Mucosa of gallbladder (tissue), 1 donor: ENCODE measurements at places on chromosomes 2 and 18.

- no peak for DNase-seq
Measured at GRCh38 chr2:38810488-38810887, 32.5 kb downstream of the GEMIN6 start.

DNA sequence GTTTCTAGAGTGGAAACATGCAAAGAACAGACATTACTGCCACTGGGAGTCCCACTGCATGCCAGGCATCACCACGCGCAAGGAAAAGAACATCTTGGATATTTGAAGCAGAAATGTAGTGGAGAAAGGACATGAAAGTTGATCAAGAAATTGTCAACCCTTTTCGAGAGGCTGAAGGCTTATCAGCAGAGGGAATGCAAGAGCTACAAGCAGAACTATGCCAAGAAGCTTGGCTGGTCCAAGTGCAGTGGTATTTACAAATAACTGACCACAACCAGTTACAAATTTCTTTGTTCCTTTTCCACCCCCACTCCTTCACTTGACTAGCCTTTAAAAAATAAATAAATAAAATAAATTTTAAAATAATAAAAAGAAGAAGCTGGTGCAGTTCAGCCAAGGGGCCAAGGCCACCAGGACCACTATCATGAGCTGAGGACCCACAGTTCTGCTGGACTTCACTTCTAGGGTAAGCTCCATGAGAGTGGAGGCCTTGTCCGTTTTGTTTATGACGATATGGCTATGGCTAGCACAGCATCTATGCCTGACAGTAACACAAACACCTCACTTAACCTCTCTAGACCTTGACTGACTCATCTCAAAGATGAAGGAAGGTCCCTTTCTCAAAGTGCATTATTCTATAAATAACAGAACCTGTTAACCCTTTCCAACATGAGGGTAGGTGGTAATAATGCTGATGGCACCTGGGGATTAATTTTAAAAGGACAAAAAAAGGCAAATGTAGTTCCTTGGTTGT is 20.9 kb downstream of the MARCHF4 start:
- DNase-seq: no peak

- DNase-seq: no peak
Measured at GRCh38 chr2:52821631-52822030, 946.0 kb upstream of the CHAC2 start.

DNA sequence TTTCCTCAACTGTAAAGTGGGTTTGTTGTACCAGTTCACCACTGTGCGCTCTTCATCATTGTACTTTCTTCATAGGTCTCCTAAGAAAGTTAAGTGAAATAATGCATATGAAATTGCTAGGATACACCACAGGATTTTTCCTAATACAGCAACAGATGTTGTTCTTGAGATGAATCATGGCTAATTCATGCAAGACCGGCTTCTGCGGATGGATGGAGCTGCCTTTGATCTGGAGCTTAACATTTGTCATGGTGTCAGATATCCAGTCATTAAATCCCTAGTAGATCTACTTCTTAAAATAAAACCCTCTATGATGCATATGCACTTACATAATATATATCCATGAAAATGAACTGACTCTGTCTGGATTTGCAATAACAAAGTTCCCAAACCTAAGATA is 114.1 kb downstream of the COL6A3 start:
- no peak for DNase-seq

GRCh38 chr2:30306522-30306921 is 75.2 kb downstream of the LBH start:
- no peak for DNase-seq

DNA sequence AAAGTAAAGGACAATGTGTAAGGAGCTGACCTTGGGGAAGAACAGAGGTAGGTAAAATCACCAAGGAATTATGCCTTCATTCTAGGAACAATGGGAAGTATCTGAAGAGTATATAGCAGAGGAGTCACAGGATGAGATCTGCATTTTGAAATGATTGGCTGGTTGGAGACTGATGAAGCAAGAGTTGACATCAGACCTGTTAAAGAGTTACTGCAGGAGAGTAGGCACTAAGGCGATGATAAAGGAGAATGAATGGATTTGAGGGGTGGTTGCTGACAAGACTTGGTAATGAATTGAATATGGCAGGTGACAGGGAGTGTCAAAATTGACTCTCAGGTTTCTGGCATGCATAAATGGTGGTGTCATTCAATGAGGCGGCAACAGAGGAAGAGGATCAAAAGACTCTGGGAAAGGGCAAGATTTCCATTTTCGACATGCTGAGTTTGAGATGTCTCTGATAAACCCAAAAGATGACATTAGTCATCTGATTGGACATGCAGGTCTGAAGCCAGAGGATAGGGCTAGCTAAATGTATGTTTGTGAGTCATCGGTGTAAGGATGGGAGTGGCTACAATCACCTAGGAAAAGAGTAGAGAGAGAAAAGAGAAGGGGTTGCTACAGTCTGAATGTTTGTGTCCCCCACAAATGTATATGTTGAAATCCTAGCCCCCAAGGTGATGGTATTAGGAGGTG is 236.5 kb downstream of the DYM start:
- no peak for DNase-seq

- DNase-seq: no peak
Measured at GRCh38 chr2:236525411-236525997, 44.1 kb upstream of the ACKR3 start.

GRCh38 chr2:15527074-15527739 is 33.9 kb downstream of the NBAS start:
- no peak for DNase-seq

- DNase-seq: no peak
Measured at GRCh38 chr2:152499896-152500735, 165.1 kb downstream of the FMNL2 start.

DNA sequence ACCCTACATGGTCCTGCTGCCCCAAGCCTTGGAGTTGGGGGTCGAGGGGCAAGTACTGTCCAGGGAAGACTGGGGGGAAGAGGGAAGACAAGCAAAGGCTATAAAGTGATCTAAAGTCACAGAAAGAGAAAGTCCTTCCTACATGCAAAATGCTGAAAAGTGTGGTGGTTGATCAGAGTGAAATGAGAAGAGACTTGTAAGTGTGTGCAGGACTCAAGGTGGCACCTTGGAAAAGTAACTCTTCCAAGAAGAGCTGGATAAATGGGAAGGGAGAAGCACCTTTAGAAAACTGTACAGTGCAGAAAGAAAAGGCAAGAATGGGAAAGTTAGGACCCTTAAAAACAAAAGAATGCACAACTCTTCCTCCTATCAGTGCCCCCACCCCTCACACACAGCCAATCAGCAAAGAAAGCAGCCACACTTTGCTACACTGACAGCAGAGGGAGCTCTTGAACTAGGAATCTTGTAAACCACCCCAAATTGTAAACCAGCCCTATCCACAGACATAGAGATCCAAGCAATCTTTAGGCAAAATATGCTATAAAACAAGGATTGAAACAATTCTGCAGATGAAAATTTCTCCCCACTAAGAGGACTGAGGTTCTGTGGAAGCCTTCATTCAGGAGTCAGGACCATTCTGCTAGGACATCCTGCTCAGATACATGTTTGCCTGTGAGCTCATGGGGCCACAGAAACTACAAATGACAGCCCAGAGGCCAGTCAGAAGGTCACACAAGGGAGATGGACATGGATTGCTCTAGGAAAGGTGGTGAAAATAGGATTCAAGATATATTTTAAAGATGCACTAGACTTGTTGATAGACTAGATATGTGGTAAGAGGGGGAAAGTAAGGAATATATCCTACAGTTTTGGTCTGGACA is 146.4 kb downstream of the FTCDNL1 start:
- peak; percentile 14 for DNase-seq

DNA sequence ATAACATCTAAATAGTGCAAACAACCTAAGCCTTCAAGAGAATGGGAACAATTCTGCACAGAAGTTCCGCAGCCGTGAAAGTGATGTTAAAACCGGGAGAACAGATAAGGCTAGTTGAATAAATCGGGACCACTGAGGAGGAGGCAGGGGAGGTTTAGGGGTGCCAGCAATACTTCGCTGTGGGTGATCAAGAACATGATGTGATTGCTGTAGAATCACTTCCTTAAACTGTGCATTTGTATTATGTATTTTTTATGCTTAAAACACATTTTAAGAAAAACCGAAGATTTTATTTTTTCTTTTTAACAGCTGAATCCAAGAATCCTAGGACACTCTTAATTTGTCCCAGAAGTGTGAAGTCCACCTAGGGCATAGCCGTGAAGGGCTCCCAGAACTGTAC is 33.6 kb downstream of the TTC32 start:
- DNase-seq: no peak

GRCh38 chr2:70411483-70412125 is 109.7 kb upstream of the FAM136A start:
- DNase-seq: peak; percentile 40

DNA sequence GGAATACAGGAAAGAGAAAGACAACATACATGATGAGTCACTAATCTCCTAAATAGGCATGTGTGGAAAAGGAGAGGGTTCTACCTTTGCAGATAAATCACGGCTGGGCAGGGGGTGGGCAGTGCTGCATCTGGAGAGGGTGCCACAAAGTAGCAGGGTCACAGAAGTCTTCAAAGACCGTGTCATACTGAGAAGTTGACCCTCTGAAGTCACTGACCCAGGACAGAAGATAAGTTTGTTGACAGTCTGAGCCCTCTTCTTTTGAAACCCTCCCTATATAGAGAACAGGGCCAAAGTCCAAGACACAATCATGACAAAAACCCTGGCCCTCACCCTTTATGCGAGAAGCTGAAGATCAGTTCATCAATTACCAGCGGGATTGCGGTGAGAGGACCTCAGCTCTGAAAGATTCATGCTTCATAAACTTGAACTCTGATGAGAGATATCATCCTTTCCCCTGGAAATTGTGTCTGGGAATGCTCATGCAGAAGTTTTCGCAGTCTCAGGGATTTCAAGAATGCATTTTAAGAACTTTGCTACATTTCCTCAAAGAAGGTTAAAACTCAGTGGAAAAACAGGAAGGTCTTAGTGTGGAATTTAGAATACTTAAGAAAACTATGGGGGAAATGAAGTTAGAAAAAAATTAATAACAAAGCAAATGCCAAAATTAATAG is 129.5 kb downstream of the FAM124B start:
- no peak for DNase-seq

GRCh38 chr2:210318486-210318885 is 3.5 kb upstream of the MYL1 start:
- no peak for DNase-seq

GRCh38 chr18:34820360-34821065 is 110.4 kb downstream of the DTNA start:
- no peak for DNase-seq

DNA sequence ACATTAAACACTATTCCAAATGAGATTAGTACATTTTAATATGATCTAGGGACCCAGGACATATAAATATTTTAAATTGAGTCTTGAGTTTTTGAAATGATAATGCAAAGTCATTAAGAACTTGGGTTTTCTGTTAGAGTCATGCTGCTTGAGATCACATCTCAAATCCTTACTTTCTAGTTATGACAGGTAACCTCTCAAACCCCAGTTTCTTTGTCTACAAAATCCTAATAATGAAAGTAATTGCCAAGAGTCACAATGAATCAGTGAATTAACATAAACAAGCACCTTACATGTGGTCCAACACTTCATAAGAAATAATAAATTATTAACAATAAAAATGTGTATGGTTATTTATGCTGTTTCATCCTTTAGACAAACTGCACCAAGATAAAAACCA is 607.6 kb downstream of the LRP1B start:
- DNase-seq: no peak

GRCh38 chr2:193891023-193891422 is 1696.3 kb upstream of the TMEFF2 start:
- DNase-seq: no peak

GRCh38 chr18:61414086-61414485 is 80.9 kb downstream of the CDH20 start:
- DNase-seq: no peak

DNA sequence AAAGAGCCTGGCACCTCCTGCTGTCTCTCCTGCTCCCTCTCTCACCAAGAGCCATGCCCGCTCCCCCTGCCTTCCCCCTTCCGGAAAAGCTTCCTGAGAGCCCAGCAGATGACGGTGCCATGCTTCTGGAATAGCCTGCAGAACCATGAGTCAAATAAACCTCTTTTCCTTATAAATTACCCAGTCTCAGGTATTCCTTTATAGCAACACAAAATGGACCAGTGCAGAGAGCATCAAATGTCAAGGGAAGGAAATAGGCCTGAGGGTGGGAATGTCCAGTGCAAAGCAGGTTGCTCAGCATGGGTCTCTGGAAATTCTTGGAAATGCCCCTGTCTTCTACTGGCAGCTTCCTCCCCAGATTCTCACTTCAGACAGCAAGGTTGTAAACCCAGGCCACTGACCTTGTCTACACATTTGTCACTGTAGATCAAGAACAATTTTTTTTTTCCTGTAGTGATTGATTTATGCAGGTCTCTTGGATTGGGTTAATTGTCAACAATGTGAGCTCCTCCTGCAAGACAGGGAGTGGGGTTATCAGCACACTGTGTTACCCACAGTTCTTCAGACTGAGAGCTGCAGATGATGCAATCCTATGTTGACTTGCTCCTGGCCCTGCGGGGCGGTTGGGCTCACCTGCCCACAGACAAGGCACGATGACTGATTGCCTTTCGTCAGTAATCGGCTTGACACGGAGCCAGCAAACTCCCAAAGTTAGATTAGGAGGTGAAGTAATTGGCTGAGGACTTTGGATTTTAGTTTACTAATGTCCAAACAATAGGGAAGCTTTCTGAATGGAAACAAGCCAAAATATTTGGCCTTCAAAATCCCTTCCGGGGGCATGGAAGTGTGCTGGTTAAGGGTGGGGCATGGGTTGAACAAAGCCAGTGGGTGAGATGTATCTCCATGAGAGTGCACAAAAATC is 5.4 kb upstream of the BOD1L2 start:
- DNase-seq: peak; percentile 95

GRCh38 chr2:103980401-103980800 is 873.5 kb upstream of the POU3F3 start:
- DNase-seq: no peak

GRCh38 chr2:26429779-26430578 is 28.3 kb downstream of the DRC1 start:
- DNase-seq: no peak
